ENCODE measurements at places on chromosomes 1 and 21. TPM values are rescaled to one million over a fixed set of nuclear protein-coding genes. Genes with fewer than 3 reads are reported as not detected.
A peak's percentile ranks its signal among the peaks of the same experiment; 100 is the strongest.

DNA sequence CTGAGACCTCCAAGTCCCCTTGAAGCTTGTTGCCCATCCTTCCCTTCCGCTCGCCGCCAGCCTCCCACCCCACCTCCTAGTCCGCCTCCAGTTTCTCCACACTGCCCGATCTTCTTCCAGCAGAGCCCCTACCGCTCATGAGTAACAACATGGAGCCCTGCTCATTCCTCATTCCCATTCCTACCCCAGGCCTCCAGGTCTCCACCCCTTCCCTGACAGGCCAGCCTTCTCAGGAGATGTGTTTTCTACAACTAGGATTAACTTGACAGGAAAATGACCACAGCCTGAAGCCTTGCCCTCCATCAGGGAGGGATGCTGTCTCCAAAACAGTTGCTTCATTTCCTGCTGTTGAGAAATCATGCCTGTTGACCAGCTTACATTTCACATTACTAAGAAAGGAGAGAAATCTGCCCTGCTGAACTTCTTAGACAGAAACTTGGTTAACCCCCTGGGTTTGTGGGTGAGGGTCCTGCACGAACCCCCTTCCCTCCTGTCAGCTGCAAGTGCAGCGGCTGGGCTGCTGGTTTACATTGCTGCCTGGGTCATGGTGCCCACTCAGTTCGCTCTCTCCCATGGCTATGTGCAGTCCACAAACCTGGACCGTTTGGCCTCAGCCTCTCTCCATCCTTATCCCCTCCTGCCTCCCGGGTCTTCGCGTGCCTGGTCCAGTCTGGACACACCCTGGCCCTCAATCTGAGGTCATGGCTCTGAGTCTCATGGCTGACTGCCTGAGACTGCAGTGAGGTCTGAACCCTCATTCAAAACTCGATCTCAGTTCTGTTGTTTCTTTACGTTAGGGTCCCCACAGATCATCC lies 16.1 kb upstream of the CHI3L1 start:
- peak overlapping the region; percentile 79 for H3K27ac ChIP-seq
- H3K36me3 ChIP-seq, result no peaks in the 10 kb centered on the region
- peak; percentile 77 for DNase-seq
- no peak overlapping the region for H3K4me3 ChIP-seq

Gene SHISAL2A
- 0.47 TPM for total RNA-seq

DNA sequence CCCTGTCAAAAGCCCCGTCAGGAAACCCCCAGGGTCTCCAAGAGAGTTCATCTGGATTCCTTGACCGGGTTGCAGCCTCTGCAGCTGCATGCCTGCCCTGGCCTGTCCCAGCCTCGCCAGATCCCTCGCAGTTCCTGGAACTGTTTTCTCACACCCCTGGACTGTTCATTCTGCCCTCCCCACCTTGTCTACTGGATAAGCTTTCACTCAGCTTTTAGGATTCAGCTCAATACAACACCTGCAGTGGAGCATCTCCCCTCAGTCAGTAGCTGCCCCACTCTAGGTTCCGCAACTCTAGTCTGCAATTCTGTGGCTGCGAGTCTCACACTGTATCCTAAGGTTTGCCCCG lies 67.2 kb downstream of the FAM163A start:
- no peak overlapping the region for H3K4me3 ChIP-seq
- H3K36me3 ChIP-seq, result no peaks in the 10 kb centered on the region
- H3K27ac ChIP-seq, result no peak overlapping the region

Gene GUCA2B
- total RNA-seq, result not detected

DNA sequence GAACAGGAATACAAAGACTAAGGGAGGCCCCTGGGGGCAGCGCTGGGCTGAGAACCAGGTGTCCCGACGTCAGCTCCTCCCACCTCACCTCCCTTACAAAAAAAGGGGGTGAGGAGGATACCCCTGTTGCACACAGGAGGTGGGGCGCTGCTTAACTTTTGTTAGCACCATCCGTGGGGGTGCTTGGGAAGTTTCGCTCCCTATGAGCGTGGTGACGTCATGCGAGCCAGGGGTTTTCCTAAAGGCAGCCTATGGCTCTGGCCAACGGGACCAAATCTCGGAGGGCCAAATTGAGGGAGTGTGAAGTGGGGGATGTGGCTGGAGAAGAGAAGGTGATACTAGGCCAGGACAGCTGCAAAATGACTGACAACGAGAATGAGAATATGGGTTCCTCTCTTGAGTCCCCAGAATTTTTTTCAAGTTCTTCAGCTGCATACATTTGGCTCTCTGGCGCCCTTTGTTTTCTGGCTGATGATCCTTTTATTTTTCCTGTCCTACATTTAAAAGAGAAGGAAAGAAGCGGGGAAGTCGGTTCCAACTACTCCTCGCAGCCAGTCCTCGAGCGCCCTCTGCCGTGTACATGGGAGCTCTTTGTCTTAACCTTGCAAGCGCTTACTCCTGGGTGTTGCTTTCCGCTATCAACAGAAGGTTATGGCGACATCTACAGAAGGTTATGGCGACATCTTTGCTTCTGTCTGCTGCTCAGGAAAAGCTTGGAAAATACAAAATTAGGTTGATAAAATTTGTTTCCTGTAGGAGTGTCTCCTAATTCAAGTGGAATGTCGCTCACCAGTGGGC lies 48.0 kb upstream of the ZC3H11B start:
- H3K4me1 ChIP-seq, result peaks cover 3% of the 10 kb centered on the region
- DNase-seq, result peak; percentile 92
- no peaks in the 10 kb centered on the region for H3K27me3 ChIP-seq
- no peaks in the 10 kb centered on the region for H3K36me3 ChIP-seq
- H3K27ac ChIP-seq, result no peak overlapping the region
- no peak overlapping the region for H3K4me3 ChIP-seq

Gene ZNF593OS
- 0.10 TPM for total RNA-seq

DNA sequence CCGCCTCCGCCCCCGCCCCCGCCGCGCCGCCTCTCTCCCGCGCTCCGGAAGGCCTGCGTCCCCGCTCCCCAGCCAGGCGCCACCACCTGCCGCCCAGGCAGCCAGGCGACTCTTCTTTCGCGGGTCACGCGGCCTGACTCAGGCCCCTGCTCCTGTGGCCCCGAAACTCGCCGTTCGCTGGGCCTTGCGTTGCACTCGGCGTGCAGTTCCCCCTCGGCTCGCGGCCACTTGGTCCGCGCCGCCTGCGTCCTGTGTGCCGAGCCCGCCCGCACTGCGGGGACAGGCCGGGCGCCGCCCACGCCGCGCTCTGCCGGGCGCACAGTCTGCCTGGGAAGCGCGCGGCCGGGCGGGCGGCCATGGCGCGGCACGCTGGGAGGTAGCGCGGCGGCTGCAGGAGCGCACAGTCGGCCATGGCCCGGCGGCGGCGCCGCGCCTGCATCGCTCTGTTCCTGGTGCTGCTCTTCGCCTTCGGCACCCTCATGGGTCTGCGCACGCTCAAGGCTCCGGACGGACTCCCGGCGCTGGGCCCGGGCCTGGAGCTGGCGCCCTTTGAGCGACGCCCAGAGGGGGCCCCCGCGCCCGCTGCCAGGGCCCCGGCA lies at the start of gene MANEAL:
TSS of gene MANEAL (plus strand) at position 75 of the 599 bp plus-strand sequence. CDS start at position 411, 336 bp downstream.
- H3K4me1 ChIP-seq, result peaks cover 4% of the 10 kb centered on the region
- DNase-seq, result peak; percentile 79
- no peak within 1 kb of the TSS for H3K27ac ChIP-seq
- peak within 1 kb of the TSS; percentile 52 for H3K4me3 ChIP-seq
- peaks cover 46% of the 10 kb centered on the region for H3K27me3 ChIP-seq

- no peaks in the 10 kb centered on the region for H3K4me1 ChIP-seq
- no peak for DNase-seq
- no peaks in the 10 kb centered on the region for H3K36me3 ChIP-seq
- no peak overlapping the region for H3K27ac ChIP-seq
These were observed 18.9 kb upstream of the ZNF683 start for GRCh38 chr1:26391450-26391849.

Gene NOTCH2
- total RNA-seq, result 85.8 TPM

Gene EFHD2
- total RNA-seq, result 34.4 TPM

DNA sequence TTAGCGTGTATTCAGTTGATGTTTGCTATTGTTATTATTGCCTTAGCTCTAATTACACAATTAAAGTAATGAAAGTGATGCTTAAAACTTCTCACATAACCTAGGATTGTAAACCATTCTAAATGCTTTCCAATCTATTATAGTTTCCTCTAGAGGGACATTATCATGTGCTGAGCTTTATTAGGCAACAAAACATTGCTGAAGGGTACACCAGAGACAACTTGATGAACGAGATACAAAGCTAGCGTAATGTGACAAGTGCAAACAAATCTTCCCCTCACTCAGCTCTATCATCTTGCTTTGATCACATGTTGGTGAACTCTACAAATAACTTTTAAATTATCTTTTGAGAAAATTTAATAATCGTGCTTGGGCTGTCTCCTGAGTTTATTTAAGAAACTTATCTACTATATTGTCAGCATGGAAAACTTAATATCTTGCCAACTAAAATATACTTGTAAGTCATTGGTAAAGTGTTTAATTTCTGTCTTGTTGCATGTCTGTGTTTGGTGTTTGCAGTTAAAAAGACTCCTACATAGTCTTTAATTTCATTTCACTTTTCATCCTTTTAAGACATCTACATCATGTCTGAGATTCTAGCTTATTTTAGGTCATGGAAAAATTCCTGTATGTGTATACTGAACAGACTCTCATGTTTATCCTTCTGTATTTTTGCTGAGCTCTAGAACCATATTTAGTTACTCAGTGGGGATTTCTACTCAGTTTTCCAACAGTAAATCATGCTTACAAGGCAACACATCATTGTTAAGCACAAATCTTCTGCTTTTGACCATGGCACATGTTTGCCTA lies 104.2 kb upstream of the ADAMTS5 start:
- peak overlapping the region; percentile 44 for H3K27ac ChIP-seq
- no peaks in the 10 kb centered on the region for H3K27me3 ChIP-seq
- H3K4me3 ChIP-seq, result no peak overlapping the region
- no peaks in the 10 kb centered on the region for H3K36me3 ChIP-seq

Gene WNT9A
- total RNA-seq, result 1.2 TPM

- DNase-seq, result no peak
- H3K27me3 ChIP-seq, result no peaks in the 10 kb centered on the region
- H3K36me3 ChIP-seq, result no peaks in the 10 kb centered on the region
These were observed 57.8 kb downstream of the KCNJ15 start for GRCh38 chr21:38314558-38314957.

Gene KRTAP20-1
- not detected for total RNA-seq

Gene GABRD
- not detected for total RNA-seq

Gene GPR52
- total RNA-seq, result 1.6 TPM

GRCh38 chr1:33131191-33131590 lies 50.2 kb downstream of the AZIN2 start:
- H3K27me3 ChIP-seq, result no peaks in the 10 kb centered on the region
- no peak overlapping the region for H3K4me3 ChIP-seq
- DNase-seq, result no peak
- H3K4me1 ChIP-seq, result no peaks in the 10 kb centered on the region

GRCh38 chr1:59667020-59667419 lies 147.7 kb upstream of the HOOK1 start:
- H3K27ac ChIP-seq, result no peak overlapping the region
- peaks cover 16% of the 10 kb centered on the region for H3K4me1 ChIP-seq
- H3K4me3 ChIP-seq, result no peak overlapping the region
- no peaks in the 10 kb centered on the region for H3K36me3 ChIP-seq
- DNase-seq, result no peak

Gene TMEM79
- total RNA-seq, result 3.4 TPM

- no peak overlapping the region for H3K27ac ChIP-seq
- H3K36me3 ChIP-seq, result no peaks in the 10 kb centered on the region
- H3K4me1 ChIP-seq, result no peaks in the 10 kb centered on the region
- no peak for DNase-seq
- no peaks in the 10 kb centered on the region for H3K27me3 ChIP-seq
- H3K4me3 ChIP-seq, result no peak overlapping the region
These were observed 90.0 kb downstream of the ASH1L start for GRCh38 chr1:155472491-155473083.

GRCh38 chr1:1164701-1165451 lies 8.8 kb upstream of the TTLL10 start:
- peak overlapping the region; percentile 52 for H3K4me3 ChIP-seq
- no peaks in the 10 kb centered on the region for H3K27me3 ChIP-seq
- H3K36me3 ChIP-seq, result no peaks in the 10 kb centered on the region
- peaks cover 12% of the 10 kb centered on the region for H3K4me1 ChIP-seq

GRCh38 chr1:173330149-173330951 lies 123.2 kb upstream of the TNFSF4 start:
- H3K4me3 ChIP-seq, result no peak overlapping the region
- no peaks in the 10 kb centered on the region for H3K36me3 ChIP-seq
- H3K4me1 ChIP-seq, result no peaks in the 10 kb centered on the region
- no peak overlapping the region for H3K27ac ChIP-seq
- no peak for DNase-seq

- no peaks in the 10 kb centered on the region for H3K36me3 ChIP-seq
- peaks cover 19% of the 10 kb centered on the region for H3K4me1 ChIP-seq
- no peak overlapping the region for H3K4me3 ChIP-seq
These were observed 141.7 kb downstream of the GALNT2 start for GRCh38 chr1:230208619-230209261.

GRCh38 chr1:169161496-169162194 lies 55.2 kb downstream of the ATP1B1 start:
- peaks cover 13% of the 10 kb centered on the region for H3K4me1 ChIP-seq
- H3K4me3 ChIP-seq, result no peak overlapping the region
- no peaks in the 10 kb centered on the region for H3K27me3 ChIP-seq
- H3K27ac ChIP-seq, result peak overlapping the region; percentile 23
- DNase-seq, result no peak
- no peaks in the 10 kb centered on the region for H3K36me3 ChIP-seq

GRCh38 chr1:59046730-59047157 lies 250.2 kb upstream of the FGGY start:
- DNase-seq, result no peak
- H3K36me3 ChIP-seq, result no peaks in the 10 kb centered on the region
- H3K27me3 ChIP-seq, result no peaks in the 10 kb centered on the region

Gene ACTL8
- not detected for total RNA-seq

DNA sequence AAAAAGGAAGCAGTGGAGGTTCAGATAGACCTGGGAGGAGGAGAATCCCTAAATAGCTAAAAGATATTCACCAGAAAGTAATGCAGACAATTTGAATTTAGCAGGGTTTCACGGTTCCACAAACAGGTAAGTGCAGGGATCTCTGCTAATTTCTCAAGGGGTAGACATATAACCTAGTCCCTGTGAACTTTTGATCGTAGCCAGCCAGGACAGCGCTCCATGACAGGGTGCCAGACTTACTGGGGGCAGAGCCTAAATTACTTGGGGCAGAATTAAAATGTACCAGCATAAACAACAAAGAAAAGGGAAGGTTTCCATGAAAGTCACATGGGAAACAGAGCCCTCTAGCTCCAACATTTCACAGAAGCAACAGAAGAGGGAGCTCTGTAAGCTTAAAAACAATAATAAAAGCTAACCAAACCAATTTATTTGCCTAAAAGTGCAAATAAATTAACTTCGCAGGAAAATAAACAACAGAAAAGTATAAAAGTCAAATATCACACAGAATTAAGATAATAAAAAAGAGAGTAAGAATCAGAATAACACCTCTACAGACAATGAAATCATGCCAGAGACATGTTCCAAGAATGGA lies 198.3 kb downstream of the DUSP10 start:
- DNase-seq, result peak; percentile 29
- no peaks in the 10 kb centered on the region for H3K27me3 ChIP-seq
- H3K4me1 ChIP-seq, result no peaks in the 10 kb centered on the region
- H3K27ac ChIP-seq, result no peak overlapping the region
- H3K4me3 ChIP-seq, result no peak overlapping the region
- no peaks in the 10 kb centered on the region for H3K36me3 ChIP-seq

- no peaks in the 10 kb centered on the region for H3K27me3 ChIP-seq
- H3K27ac ChIP-seq, result peak overlapping the region; percentile 90
- peak overlapping the region; percentile 25 for H3K4me3 ChIP-seq
- no peaks in the 10 kb centered on the region for H3K36me3 ChIP-seq
- peaks cover 29% of the 10 kb centered on the region for H3K4me1 ChIP-seq
- no peak for DNase-seq
These were observed 22.4 kb upstream of the GNG4 start for GRCh38 chr1:235671992-235672391.

Gene GJA4
- total RNA-seq, result 3.8 TPM
